Bone marrow (tissue), 2 donors: ENCODE measurements at places on chromosomes 2 and 18.
A peak's percentile ranks its signal among the peaks of the same experiment; 100 is the strongest.

DNA sequence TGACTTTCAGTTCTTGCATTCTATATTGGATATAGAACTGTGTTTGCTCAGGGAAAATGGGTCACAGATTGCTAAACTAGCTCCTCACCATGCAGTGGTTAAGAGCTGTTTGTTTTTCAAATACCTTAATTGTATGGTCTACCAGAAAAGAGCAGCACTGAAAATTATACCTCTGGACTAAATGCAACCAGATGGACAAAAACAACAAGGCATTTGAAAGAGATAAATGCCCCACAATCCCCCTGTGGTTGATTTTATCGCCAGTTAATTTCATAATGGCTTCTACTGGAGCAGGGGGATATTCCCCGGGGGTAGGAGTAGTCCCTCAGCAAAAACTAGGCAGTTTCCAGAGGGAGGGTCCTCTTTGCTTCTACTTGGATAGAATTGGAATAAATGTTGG lies 267.9 kb upstream of the TNP1 start:
- no peak for DNase-seq

DNA sequence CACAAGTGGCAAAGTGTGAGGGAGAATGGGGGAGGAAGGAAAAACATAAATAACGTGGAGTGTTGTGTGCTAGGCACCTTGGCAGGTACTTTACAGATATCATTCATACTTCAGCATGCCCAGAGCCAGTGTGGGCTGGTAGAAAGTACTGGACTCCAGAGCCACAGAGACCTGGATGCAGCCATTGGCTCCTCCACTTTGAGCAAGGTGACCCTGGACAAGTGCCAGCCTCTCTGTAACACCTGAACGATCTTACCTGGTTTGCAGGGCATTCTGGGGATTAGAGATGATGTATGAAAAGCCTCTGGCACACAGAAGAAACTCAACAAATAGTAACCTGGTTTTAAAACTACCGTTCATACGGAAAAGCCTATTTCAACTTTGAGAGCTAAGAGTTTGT lies 6.3 kb downstream of the LOXHD1 start:
- no peak for DNase-seq

GRCh38 chr2:74959106-74959751 lies 786 bp downstream of the POLE4 start:
- DNase-seq, result no peak

GRCh38 chr2:68853035-68853434 lies 18.2 kb downstream of the BMP10 start:
- DNase-seq, result no peak

DNA sequence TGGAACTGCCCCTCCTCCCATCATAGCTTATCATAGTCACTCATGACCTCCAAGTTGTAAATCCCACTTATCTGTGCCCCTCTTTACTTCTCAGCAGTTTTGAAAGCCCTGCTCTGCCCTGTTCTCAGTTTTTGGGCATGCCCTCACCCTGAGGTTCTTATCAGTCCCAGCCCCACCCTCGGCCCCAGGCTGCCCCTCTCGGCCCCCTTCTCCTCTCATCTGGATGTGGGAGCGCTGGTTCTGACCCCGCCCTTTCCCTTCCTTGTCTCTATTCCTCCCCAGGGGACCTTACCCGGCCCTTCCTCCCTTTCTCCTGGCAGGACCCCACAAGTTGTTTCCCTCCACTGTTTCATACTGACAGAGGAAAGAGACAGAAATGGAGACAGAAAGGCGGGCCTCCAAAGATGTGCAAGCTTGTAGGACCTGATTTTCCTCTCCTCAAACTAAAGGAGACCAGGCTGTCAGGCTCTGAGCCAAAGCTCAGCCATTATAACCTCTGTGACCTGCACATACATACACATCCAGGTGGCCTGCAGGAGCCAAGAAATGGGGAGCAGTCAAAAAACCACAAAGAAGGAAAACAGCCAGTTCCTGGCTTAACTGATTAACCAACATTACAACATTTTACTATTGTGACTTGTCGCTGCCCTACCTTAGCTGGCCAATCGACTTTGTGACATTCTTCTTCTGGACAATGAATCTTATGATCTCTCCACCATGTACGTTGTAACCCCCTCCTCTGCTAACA lies 171.0 kb upstream of the HS6ST1 start:
- DNase-seq, result no peak

DNA sequence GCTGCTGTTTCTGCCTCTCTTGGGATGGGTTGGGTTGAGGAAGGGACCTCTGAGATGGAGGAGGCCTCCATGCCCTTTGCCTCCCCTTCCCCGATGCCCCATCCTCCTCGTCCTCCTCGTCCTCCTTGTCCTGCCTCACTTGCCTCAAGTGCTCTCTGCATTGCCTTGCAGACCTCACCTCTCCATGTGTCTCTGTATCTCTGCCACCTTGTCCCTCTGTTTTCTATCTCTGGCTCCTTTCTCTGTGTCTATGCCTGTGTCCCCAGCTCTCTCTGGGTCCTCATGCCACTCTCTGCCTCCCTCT lies 87.5 kb downstream of the MCFD2 start:
- DNase-seq, result no peak

DNA sequence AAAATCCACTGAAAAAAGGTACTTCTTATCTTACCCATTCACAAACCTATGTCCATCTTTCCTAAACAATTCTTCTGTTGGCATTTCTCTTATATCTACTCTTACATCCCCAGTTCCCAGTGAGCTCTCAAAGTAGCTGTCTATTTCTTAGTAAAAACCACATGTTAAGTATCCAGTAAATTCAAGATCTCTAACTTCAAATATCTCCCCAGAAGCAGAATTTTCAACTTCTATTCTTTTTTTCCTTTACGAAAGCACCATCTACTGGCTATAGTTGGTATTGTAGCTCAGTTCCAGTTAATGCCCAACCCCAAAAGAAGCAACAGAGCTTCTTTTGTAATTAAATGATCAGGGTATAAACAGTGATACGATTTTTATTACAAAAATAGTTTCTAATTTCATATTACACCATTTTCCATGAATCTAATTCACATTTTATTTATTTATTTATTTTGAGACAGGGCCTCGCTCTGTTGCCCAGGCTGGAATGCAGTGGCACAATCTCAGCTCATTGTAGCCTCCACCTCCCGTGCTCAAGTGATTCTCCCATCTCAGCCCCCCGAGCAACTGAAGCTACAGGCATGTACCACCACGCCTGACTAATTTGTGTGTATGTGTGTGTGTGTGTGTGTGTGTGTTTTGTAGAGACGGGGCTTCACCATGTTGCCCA lies 28.5 kb downstream of the HRH4 start:
- DNase-seq, result no peak

DNA sequence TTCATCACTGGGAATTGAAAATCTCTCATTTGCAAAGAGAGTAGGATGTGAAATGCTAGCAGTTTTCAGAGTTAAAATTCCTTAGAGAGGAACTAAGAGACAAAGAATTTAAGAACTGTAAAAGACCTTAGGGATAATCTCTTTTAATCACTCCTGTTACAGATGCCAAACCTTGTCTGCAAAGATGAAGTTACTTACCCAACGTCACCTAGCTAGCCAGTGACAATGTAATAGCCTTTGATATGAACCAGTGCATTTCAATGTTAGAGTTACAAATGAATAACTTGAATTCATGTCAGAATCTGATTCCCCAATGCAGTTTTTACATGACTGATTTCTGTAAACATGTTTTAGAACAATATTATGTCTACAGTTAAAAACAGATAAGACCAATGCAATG lies 190.1 kb downstream of the LRP1B start:
- DNase-seq, result no peak

DNA sequence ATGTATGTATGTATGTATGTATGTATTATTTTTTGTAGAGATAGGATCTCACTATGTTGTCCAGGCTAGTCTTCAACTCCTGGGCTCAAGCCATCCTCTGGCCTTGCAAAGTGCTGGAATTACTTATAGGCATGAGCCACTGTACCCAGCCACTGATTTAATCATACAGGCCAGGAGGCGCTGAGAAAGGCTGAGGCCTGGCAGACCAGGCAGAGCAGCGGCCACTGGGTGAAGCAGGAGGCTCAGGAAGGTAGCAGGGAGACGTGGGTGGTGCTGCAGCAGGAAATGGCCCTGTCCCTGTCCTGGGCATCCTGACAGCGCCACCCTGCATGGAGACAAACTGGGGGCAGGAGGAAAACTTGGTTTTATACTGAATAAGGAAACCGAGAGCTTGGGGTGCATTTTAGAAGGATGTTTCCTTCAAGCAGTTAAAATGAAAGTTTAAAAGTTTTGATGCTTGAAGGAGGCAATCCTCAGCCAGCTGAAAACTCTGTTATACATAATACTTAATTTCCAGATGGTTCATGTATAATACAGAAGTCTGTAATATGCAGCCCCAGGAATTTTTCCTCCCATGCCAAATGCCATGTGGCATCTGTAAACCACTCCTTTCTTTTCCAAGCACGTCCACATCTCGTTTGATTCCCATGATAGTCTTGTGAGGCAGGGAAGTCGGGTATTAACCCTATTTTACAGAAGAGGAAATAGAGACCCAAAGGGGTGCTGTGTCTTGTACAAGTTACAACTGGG lies 182.4 kb downstream of the CELF4 start:
- no peak for DNase-seq

- DNase-seq, result no peak
These were observed 1093.5 kb downstream of the LRP1B start for GRCh38 chr2:141037361-141037760.

GRCh38 chr2:196268025-196268424 lies 96.6 kb upstream of the STK17B start:
- DNase-seq, result peak; percentile 58

GRCh38 chr2:157296490-157296889 lies 29.1 kb downstream of the ERMN start:
- DNase-seq, result no peak

- no peak for DNase-seq
These were observed 98.9 kb upstream of the PMAIP1 start for GRCh38 chr18:59800897-59801296.

GRCh38 chr2:1400943-1401735 lies 12.1 kb upstream of the TPO start:
- DNase-seq, result no peak

- DNase-seq, result no peak
These were observed 145.8 kb downstream of the CAPN13 start for GRCh38 chr2:30661173-30662107.

- no peak for DNase-seq
These were observed 54.5 kb downstream of the BCL11A start for GRCh38 chr2:60498816-60499429.

DNA sequence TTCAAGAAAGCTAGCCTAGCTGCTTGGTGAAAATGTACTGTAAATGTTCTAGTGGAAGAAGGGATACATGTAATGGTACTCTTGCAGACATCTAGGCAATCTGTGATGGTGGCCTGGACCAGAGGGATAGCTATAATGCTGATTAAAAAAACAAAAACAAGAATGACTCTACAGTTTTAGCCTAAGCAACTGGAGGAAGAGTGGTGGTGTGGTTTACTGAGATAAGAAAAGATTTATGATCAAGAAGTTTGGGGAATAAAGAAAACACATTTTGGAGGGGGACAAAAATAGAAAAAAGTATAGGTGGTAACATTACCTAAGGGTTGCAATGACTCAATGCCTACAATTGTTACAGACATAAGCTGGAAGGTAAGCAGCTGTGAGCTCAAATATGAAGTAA lies 1080.7 kb upstream of the CELF4 start:
- no peak for DNase-seq
